Activated CD4-positive, alpha-beta memory T cell treated with anti-CD3 and anti-CD28 coated beads, Interleukin-2, amount 10 ng/mL, durations not matched to agents 7 days and 5 days (primary cell): ENCODE measurements at places on chromosomes 5 and 9.

GRCh38 chr9:4936277-4936676 is 48.8 kb upstream of the JAK2 start:
- no peak for DNase-seq

GRCh38 chr5:55096182-55096581 is 6.3 kb upstream of the GZMA start:
- DNase-seq: peak; percentile 42

GRCh38 chr9:131395157-131396098 is 1.5 kb downstream of the PRRC2B start:
- peak; percentile 78 for DNase-seq

DNA sequence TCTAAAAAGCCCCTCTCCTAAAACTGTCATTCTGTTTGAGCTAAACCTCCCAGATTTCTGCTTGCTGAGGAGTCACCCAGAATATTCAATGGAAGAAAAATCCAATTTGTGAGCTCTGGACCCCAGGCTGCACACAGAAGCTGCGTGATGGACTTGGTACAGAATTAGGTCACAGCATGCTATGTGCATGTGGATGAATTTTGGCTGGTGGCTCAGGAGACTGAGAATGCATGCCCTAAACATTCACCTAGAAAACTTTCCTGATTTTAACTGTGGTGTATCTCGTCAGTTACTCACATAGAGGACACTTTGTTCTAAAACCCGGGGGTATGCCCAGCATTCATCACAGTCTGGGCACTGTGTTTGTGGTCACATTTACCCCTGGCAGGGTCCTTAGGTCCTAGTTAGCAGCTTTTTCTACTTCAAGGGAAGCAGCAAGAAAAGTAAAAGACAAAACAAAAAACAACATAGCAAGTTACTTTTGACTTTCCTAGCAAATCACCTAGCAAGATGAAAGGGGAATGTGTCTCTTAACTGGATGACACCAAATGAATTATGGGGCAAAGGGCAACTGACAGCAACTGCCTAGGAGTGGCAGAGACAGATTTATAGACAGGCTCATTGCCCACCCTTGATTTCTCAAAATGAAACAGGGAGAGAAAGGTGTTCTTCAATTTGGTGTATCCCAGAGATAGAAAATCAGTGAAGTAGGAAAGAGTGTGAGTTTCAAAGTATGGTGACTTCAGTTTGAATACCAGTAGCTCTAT is 8.3 kb upstream of the SHROOM1 start:
- DNase-seq: peak; percentile 0

- no peak for DNase-seq
These were observed 960 bp upstream of the CTNND2 start for GRCh38 chr5:11905206-11905605.

DNA sequence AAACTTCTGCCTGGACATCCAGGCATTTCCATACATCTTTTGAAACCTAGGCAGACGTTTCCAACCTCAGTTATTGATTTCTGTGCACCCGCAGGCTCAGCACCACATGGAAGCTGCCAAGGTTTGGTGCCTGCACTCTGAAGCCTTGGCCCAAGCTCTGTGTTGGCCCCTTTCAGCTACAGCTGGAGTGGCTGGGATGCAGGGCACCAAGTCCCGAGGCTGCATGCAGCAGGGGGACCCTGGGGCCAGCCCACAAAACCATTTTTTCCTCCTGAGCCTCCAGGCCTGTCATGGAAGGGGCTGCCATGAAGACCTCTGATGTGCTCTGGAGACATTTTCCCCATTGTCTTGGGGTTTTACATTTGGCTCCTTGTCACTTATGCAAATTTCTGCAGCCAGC is 49.9 kb downstream of the NFX1 start:
- DNase-seq: no peak

DNA sequence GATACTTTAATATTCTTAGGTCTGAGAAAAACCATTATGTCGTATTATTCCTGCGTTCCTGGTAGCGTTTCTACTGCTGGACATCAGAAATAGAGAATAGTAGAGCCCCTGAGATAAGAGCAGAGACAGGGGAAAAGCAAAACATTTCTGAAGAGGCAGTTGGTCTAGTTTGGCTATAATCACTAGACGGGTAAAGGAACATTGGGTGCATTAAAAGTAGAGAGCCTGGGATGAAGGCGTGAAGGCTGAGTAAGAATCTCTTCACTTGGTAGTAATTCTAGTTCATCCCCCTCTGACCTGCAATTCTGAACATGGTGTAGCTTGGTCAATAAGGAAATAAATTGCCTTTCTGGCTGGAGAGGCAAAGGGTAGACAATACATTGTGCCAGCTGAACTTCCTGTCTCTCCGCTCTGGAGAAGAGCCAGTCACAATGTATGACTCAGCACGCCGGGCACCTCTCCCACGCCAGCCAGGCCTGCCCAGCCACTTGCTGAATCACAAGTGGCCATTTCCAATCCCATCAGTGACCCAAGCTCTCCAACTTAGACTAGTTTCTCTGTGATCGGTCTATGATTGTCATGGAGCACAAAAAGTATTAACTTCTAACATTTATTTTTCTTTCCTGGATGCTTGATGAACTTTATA is 75.4 kb downstream of the STK32A start:
- DNase-seq: no peak

DNA sequence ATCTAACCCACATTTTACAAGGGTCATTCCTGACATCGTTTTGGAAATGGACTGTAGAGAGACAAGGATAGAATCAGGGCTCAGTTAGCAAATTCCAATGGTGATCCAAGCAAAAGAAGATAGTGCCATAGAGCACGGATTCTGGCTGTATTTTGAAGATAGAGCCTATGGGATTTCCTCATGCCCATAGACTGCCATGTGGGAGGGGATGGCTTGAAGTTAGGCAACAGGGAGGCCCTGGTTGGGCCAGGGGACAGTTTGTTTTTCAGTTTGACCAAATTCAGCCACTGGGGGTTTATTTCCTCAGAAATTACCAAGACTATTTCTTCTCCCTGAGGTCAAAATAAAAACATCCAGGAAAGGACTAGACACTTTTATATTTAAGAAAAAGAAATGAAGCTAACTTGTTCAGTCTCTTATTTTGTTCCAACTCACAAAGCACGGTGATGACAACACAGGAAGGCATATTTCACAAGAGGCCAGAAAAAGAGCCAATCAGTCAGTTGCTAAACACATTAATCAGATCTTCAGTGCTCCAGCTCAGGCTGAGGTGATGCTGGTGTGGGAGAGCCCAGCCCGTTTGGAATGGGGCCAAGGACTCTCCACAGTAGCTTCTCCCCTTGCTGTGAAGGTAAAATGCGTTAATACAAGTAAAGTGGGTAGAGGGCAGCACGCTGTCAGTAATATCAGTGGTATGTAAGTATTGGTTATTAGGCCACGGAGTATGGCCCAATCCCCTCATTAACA is 4.4 kb upstream of the DCTN4 start:
- no peak for DNase-seq

- no peak for DNase-seq
These were observed 752.9 kb upstream of the SEMA6A start for GRCh38 chr5:117327511-117327910.

GRCh38 chr5:31880449-31880848 is 241.5 kb downstream of the PDZD2 start:
- no peak for DNase-seq

- DNase-seq: peak; percentile 5
These were observed 80.5 kb downstream of the AMBP start for GRCh38 chr9:113997610-113998009.

DNA sequence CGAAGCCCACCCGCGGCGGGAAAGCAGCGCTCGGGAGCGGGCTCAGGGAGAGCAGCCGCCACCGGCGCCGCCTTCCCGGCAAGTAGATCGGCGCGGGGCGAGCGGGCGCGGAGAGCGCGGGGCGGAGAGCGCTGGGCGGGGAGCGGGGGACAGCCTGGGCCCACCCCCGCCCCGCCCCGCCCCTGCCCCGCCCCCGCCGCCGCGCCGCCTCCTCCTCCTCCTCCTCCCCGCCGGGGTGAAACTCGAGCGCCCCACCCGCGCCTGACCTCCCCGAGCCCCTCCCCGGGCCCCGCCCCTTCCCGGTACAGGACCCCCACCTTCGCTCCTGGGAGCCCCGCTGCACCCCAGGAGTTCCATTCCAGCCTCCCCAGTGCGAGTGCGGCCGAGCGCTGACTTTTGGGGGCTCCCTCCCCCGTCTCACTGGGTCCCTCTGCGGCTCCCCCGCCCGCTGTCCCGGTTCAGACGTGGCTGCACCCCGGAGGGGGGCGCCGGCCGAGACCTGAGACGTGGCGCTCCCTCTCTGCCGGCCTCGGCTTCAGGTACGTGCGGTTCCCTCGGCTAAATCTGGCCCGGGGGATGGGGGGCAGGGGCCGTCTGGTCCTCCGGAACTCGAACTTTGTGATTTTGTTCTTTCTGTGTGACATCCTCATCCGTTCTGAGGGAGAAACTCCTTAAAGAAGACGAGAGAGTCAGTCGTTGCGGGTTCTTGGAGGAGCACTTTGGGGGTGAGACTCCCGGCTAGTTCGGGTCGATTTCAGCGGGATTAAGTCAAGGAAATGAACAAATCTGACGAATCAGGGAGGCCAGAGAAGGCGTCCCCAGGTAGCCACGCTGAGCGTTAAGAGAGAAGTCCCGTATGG is at the start of gene SEMA5A:
Gene SEMA5A (minus strand): TSS at position 84 of the 860 bp plus-strand sequence. CDS start 166,129 bp downstream, outside the sequence.
- peak; percentile 32 for DNase-seq

DNA sequence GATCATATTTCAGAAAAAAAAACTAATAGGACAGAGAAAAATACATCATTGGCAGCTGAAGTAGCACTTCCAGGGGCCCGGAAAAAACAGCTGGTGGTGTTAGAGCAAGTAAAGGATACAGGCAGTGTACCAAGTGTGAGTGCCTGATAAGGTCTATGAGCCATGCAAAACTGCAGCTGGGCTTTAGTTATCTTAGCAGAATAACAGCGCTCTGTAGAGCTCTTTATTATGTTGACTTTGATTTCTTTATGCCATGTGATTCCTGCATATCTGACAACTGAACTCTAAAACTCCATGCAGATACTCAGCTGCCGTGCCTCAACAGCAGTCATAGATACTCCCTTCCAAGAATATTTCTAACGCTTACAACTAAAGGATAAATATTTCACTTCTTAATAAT is 119.5 kb downstream of the CAAP1 start:
- no peak for DNase-seq

GRCh38 chr9:77595426-77596095 is 52.6 kb downstream of the GNA14 start:
- no peak for DNase-seq

DNA sequence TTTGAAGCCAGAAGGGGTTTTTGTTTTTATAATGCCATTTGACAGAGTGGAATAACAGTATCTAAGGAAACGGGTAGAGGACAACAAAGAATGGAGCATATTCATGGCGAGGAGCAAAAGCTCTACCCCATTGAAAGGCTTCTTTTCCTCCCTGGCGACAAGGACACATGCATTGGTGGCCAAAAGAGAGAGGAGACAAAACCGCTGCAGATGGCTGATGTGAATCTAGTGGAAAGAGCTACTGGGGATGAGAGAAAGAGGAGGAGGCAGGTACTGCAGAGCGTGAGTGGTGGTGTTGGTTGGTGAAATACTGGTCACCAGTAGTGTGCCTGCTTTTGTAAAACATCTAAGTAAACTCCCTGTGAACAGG is 491 bp downstream of the APC start:
- DNase-seq: no peak

DNA sequence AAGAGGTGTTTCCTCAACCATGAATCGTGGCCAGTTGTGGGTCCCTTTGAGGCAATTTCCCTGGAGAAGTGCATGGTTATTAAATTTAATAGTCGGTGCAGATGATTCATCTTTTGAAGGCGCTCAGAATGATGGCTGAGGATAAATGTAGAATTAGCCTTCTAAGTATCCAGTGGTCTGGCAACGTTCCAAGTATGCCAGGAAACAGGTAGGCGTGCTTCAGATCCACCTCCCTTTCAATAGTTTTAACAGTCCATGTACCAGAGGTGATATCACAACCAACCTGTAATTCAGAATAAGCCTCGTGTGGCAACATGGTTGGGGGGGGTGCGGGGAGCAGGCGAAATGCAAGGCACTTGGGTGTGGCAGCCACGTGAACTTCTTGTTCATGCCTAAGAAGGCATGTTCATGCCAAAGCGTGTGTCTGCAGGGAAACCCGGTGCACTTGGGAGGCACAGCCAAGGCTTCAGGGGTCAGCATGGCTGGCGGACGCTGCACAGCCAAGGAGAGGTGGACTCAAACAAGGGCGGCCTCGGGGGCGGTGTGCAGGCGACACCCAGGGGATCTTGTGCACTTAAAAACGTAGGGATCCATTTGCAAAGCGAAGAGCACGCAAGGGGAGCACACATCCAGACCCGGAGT is 5.2 kb upstream of the NKD2 start:
- DNase-seq: no peak

DNA sequence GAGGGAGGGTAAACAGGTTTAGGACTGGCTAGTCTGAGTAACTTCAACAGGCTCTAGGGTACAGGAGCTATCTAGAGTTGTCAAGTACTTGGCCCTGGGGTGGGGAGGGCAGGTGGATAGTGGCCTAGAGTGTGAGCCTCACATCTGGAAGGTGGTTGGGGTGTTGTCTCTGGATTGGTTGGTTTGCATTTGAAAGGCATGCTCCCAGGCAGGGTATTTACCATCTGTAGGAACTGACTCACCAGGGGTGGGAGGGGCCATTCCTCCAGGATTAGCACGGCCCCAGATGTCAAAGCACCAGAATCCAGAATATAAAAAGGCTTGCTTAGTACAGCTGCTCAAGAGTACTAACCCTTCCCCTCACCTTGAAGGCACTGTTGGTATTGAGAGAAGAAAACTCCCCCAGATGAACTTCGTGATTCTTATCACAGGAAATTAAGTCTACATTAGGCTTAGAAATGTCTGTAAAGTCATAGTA is 193.3 kb downstream of the NTRK2 start:
- DNase-seq: no peak

- no peak for DNase-seq
These were observed 545.8 kb downstream of the EBF1 start for GRCh38 chr5:158553962-158554336.

GRCh38 chr9:36632892-36633291 is 60.2 kb downstream of the MELK start:
- DNase-seq: no peak

DNA sequence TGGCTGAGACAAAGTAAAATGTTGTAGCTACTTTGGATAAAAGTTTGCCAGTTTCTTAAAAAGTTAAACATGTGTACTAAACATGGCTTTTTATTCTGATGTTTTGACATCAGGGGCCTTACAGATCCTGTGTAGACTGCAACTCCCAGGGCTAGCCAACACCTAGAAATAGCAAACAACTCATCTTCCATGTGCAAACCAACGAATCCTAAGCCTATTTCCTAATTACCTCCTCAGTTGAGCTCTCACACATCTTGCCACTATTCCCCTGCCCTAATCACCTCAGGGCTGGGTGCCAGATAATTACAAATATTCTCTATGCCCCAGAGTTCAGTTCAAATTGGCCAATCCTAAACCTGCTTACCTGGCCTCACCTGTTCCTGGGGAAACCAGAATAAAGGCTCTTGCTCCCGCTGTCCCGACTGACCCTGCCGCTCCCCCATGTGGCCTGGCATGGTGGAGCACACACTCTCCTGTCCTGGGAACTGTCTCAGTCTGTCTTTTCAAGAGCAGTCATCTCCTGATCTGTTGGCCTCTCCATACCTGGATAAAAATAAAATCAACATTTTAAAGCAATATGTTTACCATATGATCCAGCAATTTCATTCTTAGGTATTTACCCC is 37.1 kb upstream of the FAM169A start:
- DNase-seq: no peak
